ENCODE measurements at places on chromosomes 5 and 9.

DNA sequence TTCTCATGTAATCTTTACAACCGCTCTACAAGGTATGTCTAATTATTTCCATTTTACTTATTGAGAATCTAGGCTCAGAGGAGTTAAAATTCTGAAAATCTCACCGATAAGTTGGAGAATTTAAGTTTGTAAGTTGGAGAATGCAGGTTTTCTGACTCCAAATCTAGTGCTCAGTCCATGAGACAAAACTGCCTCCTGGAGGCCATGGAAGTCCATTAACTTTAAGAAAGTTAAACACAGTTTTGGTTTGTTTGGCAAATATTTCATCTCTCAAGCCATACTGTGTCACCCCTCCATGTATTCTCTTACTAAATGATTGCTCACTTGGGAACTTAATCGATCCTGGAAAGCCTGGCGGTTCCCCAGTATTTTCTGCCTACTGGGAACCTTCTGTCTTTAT lies 52.6 kb downstream of the INIP start:
- no peaks in the 10 kb centered on the region for H3K36me3 ChIP-seq
- H3K4me1 ChIP-seq, result no peaks in the 10 kb centered on the region
- no peak overlapping the region for H3K4me3 ChIP-seq
- H3K27me3 ChIP-seq, result no peaks in the 10 kb centered on the region
- no peak overlapping the region for H3K27ac ChIP-seq

DNA sequence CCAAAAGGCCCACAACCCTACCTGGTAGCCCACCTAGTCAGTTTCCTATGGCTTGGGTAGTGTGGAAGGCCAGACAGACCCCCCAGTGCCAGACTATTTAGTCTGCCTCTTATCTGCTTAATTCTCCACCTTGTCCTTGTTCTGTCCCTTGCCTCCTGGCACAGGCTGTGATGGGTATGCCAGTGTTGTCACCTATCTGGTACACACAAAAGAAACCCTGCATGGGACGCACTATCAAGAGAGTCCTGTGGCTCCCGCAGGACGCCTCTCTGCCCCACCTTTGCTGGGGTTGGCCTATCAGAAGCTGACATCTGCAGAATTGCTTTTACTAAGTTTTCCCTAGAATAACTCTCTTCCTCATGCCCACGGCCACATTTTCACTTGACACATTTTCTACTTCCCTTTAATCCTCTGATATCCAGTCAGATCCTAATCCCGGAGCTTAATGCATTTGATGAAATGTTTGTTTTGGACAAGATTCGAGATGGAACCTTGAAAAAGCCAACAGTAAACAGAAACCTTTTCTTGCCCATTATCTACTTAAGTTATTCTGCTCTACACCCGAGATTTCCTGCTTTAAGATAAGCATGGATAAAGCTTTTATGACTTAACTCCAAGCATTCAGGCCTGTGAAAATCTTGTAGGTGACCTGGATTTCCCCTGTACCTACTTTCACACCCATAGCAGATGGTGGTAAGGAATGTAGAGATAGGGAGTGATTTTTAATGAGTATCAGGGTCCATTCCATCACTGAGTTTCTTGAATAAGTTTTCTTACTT lies 468.5 kb downstream of the ZNF608 start:
- no peaks in the 10 kb centered on the region for H3K4me1 ChIP-seq
- H3K27ac ChIP-seq, result no peak overlapping the region
- no peak for DNase-seq

- no peaks in the 10 kb centered on the region for H3K36me3 ChIP-seq
- no peak overlapping the region for H3K4me3 ChIP-seq
- no peak overlapping the region for H3K27ac ChIP-seq
- no peak for DNase-seq
- no peaks in the 10 kb centered on the region for H3K27me3 ChIP-seq
- no peaks in the 10 kb centered on the region for H3K4me1 ChIP-seq
Observed at GRCh38 chr9:13023498-13023897, 248.7 kb downstream of the LURAP1L start.

DNA sequence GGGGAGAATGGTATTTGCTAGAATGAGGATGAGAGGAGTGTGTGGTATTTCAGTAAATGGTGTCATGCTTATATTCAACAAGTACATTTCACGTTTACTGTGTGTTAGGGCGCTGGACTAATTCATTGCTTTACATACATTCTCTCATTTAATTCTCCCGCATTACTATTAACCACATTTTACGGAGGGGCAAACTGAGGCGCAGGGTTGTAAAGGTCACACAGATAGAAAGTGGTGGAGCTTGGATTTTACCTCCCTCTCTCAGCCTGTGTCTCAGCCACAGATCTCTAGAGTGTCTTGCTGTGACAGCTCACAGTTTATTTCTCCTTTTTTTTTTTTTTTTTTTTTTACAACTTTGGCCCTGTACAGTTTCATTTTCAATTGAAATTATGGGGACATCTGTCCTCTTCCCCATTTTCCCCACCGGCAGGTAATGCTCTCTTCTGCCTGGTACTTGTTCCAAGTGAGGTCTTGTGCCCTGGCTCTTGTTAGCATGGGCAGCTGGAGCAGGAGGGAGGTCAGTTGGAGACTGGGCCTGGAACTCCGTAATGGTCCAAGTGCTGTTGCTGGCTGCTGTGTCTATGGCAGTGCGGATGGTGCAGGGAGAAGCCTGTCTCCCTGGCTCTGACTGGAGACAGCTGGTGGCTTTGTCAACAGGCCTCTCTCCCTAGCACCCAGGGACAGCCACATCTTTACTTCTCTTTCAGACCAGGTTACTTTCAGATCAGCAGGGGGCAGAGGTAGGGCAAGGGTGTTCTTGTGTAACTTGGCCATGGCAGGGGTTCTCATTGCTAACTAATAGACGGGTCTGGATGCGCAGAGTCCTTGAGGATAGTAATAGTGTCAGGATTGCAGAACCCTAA lies 20.5 kb upstream of the NDST1 start:
- peak overlapping the region; percentile 72 for H3K27ac ChIP-seq
- peaks cover 23% of the 10 kb centered on the region for H3K4me1 ChIP-seq
- peak overlapping the region; percentile 80 for H3K4me3 ChIP-seq
- peaks cover 6% of the 10 kb centered on the region for H3K36me3 ChIP-seq
- no peak for DNase-seq

DNA sequence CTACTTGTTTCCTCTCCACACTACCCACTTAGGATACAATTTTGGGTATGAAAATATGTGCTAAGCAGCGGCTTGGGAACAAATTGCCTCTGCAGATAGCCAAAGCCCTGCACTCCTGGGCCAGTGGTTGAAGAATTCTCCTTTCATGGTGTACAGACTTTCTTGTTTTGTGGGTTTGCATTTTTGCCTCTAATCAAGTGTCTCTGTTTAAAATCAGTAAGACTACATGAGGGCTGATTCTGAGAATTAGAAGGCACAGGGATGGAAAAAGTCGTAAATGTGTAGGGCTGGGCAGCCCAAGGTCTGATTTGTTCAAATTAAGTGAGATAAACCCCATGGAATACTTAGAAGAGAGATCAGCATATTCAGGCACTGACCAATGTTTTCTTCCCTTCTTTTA lies 103.7 kb upstream of the CD180 start:
- no peak for DNase-seq
- H3K27ac ChIP-seq, result no peak overlapping the region
- H3K4me3 ChIP-seq, result no peak overlapping the region
- peaks cover 15% of the 10 kb centered on the region for H3K27me3 ChIP-seq
- no peaks in the 10 kb centered on the region for H3K36me3 ChIP-seq
- H3K4me1 ChIP-seq, result peaks cover 2% of the 10 kb centered on the region

DNA sequence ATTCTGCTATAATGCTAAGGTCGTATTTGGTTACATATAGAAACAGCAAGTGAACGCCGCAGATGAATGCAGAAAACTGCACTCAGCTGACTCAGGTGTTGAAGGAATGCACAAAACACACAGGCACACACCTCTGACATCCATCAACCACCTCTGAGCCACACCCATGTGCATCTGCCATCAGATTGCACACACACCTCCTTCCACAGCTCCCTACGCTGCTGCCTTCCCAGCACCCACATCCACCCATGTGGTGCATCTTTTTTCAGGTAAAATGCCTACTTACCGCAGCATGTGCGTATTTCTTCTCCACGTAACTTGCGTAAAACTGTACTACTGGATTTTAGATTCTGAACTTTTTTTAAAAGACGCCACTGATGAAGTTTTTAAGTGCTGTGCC lies 7.1 kb downstream of the STK10 start:
- H3K36me3 ChIP-seq, result peaks cover 10% of the 10 kb centered on the region
- no peaks in the 10 kb centered on the region for H3K27me3 ChIP-seq
- H3K4me1 ChIP-seq, result peaks cover 62% of the 10 kb centered on the region
- H3K4me3 ChIP-seq, result peak overlapping the region; percentile 80

DNA sequence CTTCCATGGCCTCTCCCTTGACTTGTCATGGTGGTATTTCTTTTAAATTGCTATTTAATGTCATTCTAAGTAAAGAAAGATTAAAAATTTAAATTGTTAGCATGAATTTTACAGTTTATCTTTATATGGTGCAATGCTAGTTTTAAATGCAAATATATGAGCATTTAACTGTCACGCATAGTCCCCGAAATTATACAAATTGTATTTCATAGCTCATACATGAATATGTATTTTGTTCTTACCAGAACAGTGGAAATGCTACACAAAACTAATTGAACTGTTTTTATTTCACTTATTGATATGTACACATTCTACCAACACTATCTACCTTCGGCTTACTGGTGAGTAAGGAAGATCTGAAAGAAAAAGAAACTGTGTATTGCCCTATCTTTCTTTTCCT lies 125.8 kb downstream of the CARTPT start:
- H3K27ac ChIP-seq, result no peak overlapping the region
- H3K36me3 ChIP-seq, result no peaks in the 10 kb centered on the region
- H3K4me3 ChIP-seq, result no peak overlapping the region
- peaks cover 4% of the 10 kb centered on the region for H3K27me3 ChIP-seq

DNA sequence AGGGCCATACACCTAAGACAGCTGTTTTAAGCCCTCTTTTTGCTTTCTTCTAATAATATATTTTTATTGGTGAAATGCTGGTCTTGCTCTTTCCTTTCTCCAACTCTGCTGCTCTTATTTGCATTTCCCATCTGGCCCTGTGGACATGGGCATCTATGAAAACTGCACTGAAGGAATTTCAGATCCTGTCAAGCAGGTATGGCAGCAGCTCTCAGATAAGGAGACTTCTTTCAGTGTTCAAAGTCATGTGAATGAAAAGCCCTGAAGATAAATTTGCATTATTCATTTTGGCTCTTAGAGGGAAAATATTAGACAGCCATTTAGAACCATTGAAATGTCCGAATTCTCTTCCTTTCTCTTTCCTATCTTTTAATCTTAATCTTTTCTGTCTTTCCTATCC lies 668.0 kb upstream of the RIOK2 start:
- H3K27me3 ChIP-seq, result no peaks in the 10 kb centered on the region
- H3K4me1 ChIP-seq, result no peaks in the 10 kb centered on the region

DNA sequence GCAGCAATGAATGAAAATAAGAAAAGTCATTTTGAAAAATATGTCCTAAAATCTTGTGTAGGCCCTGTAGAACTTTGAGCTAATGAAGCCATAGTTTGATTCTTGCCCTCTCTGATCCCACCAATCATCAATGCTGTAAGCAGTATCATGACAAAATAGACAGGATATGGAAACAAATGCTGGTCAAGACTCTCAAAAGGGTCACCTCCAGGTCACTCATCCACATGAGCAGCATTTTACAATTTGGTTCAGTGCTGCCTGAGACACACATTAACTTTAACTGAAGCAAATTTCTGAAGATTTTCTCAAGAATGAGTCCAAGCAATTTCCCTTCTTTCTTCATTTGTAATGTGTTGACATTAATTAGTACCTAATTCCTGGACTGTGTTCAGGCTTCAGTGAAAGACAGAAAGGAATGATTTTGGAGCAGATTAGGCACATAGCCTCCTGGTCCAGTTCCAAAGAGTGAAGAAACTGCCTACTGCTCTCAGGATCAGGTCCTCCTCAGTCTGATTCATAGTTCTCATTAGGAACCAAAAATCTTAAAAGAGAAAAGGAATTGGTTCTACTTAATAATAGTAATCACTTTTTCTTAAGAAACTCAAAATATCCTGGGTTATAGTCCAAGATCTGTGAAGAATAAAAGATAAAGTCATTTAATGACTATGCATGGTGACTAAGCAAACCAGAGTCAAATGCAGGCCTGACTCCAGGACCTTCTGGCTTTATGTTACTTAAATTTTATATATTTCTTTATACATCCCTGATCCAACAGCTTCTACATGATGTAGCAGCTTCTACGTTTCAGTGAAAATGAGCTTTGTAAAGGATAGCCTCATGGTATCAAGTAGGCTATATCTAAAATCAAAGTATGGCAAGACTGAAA lies 192.1 kb upstream of the RGMB start:
- H3K36me3 ChIP-seq, result no peaks in the 10 kb centered on the region
- no peak for DNase-seq
- no peaks in the 10 kb centered on the region for H3K4me1 ChIP-seq
- no peak overlapping the region for H3K27ac ChIP-seq
- no peaks in the 10 kb centered on the region for H3K27me3 ChIP-seq

DNA sequence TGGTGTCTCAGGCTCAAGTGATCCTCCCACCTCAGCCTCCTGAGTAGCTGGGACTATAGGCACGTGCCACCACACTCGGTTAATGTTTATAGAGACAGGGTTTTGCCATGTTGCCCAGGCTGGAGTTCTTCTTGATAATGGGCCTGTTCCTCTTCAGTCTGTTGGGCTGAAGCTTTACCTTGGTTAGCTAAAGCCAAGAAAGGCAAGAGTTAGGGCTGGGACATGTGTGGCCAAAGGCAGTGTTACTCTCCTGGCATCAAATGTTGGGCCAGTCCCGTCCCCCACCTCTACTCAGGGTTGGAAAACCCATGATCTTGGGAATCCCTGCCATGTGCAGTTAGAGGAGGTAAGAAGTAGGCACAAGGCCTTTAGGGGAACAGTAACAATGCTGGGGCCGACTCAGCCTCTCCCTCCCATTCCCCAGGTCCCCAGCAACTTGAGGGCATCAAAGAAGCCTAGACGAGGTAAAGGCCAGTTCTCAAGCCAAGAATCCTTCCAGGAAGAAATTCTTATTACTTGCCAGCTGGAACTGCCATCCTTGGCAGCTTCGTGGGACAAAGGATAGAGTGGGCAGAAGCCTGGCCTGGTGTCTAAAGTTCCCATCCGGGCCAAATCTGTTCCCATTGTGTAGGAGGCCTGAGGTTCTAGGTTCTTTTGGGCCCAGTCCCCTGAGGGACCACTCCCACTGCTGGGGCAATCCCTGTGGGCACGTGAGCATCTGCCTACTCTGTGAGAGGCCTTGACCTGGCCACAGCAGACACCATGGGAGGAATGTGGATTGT lies 4.5 kb downstream of the EGR1 start:
- H3K4me1 ChIP-seq, result peaks cover 18% of the 10 kb centered on the region
- no peak overlapping the region for H3K4me3 ChIP-seq
- DNase-seq, result no peak
- H3K27ac ChIP-seq, result no peak overlapping the region

- H3K27me3 ChIP-seq, result no peaks in the 10 kb centered on the region
- peak overlapping the region; percentile 100 for H3K27ac ChIP-seq
- peaks cover 64% of the 10 kb centered on the region for H3K4me1 ChIP-seq
- H3K36me3 ChIP-seq, result no peaks in the 10 kb centered on the region
- peak overlapping the region; percentile 89 for H3K4me3 ChIP-seq
- DNase-seq, result no peak
Observed at GRCh38 chr5:76547242-76547890, 75.8 kb downstream of the F2RL2 start.

DNA sequence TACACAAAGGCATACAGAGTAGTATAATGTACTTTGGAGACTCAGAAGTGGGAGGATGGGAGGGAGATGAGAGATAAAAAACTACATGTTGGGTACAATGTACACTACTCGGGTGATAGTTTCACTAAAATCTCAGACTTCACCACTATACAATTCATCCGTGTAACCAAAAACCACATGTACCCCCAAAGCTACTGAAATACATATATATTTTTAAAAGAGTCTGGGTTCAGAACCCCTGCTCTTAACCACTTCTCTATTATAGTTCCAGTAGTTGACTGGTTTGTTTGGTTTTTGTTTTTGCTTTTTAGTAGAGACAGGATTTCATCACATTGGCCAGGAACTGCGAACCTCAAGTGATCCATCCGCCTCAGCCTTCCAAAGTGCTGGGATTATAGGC lies 22.6 kb downstream of the SGTB start:
- H3K4me3 ChIP-seq, result no peak overlapping the region
- H3K36me3 ChIP-seq, result peaks cover 6% of the 10 kb centered on the region
- H3K27me3 ChIP-seq, result no peaks in the 10 kb centered on the region

Data from T-helper 17 cell (primary cell).